Kidney epithelial cell (primary cell): ENCODE measurements at places on chromosomes 12 and 14.

DNA sequence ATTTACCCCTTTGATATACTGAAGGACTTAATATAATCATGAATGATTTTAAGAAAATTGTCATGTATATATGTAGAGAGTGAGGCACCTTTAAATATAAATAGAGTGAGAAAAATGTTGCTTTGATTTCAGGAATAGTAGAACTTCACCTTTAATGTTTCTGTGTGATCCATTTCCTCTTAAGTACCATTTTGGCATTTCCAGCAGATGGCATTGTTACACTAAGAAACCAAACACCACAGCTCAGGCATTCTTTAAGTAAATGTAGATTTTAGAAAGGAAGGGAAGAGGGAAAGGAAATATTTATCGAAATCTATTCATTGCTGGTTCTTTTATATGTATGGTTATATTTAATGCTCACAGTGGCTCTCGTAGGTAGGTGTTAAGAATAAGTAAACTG is 556.7 kb upstream of the FBXO33 start:
- peak; percentile 29 for DNase-seq

DNA sequence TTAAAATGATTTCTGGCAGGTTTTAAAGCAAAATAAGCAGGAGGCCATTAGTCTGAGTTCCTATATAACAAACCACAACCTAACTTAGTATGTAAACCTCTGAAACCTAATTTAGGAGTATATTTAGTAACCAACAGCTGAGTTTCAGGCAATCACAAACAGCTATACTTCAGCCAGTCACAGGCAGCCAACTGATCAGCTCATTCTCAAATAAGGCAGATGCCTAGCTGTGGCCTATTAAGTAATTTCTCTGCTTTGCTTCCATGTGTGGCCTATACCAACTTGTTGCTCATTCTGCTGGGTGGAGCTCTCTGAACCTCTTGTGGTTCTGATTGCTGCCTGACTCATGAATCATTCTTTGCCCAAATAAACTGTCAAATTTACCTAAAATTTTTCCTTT is 408.9 kb upstream of the FBXO33 start:
- DNase-seq: no peak

GRCh38 chr14:99210333-99210732 is 61.7 kb downstream of the BCL11B start:
- no peak for DNase-seq

- no peak for DNase-seq
Observed at GRCh38 chr14:103318750-103319419, 15.2 kb upstream of the EIF5 start.

DNA sequence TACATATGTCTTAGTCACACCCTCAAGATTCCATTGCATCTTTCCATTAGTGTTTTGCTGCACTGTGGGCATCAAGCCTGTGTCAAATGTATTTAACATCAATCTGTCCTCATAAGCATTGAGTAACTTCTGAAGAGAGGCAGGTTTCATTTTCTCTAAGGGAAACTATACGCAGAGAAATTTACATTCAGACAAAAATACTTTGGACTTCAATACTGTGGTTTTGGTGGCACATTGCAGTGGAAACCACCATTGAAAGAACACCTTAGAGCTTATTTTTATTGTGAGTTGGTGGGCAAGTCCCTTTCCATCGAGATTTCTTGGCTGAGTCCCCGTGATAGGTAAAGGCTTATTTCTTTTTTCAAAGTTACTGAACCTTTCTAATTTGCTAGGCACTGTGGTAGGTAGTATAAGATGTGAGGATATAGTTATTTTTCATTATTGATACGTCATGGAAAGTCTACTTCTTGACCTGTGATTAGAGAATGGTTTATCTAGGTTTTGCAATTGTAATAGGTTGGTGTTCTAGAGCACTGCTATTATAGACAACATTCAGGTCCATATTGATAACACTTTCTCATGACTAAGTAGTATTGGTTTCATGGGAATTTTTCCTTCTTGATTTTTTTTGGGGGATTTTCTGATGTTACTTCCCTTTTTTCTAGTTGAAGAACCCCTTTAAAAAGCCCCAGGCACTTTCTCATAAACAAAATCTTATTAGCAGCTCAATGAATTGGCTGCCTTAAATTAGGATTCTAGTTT is 81.9 kb downstream of the CFAP54 start:
- no peak for DNase-seq

DNA sequence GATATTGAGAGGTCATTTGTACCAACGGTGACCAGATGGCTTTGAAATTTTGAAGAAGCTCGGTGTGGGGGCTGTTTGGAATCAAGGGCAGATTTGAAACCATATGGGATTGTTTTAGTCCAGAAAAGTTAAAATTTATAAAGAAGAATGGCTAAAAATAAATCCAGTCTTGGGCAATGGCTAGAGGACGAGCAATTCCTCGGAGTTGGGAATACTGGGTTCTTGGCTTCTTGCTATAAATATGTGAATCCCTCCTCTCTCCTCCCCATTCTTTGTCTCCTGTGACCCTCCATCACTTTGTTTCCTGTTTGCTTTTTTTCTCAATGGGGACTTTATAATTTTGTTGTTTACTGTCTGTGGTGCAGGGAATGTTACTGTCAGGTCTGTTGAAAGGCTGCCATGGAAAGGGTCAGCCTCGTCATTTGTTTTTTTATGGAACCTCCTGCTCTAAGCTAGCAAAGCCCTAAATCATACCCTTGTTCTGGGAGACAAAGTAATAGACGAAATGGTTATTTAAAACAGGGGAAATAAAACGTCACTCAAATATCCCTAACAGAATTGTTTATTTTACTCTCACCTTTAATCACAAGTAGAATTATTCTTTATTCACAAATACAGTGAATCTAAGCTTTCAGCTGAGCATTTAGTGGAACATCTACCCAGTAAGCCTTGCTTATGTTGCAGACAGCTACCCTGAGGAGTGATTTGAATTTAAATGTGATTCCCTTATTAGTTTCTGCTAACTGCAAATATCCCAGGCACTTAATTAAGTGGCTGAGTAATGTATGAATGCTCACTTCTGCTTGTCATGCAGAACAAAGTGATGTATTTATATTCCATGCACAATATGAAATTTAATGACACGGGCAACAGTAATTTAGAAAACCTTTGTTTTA is 273.1 kb upstream of the NOVA1 start:
- no peak for DNase-seq

- DNase-seq: no peak
Observed at GRCh38 chr14:79464468-79464867, 746.8 kb downstream of the DIO2 start.

GRCh38 chr14:105192866-105193731 is 12.0 kb upstream of the NUDT14 start:
- no peak for DNase-seq

DNA sequence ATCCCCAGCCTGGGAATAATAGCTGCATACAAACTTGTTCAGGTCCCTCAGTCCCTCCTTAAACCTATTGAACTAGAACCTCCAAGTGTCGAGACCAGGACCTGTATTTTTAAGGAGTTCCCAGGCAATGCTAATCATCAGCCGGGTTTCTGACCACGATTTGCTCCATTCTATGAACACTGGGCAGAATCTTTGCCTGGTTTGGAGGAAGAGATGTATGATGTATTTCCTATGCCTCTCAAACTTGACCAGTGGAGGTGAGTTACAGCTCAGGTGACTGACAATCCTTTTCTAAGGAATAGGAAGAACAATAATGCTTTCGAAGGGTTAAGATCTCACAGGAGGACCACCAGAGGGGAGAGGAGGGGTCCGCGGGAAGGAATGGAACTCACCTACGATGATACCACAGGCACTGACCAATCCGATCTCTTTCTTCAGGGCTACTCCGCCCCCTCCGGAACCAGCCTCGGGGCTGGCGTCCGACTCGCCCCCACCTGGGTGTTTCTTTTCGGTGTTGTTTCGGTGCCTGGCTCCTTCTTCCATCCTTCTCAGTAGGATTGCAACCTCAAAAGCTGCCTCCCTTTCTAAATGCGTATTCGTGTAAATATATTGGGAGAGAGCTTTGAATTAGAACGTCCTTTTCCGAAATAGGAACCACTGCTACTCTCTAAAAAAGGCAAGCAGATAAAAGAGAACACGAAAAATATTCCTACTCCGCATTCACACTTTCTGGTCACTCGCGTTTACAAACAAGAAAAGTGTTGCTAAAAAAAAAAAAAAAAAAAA is 895 bp downstream of the SLC7A8 start:
- no peak for DNase-seq

DNA sequence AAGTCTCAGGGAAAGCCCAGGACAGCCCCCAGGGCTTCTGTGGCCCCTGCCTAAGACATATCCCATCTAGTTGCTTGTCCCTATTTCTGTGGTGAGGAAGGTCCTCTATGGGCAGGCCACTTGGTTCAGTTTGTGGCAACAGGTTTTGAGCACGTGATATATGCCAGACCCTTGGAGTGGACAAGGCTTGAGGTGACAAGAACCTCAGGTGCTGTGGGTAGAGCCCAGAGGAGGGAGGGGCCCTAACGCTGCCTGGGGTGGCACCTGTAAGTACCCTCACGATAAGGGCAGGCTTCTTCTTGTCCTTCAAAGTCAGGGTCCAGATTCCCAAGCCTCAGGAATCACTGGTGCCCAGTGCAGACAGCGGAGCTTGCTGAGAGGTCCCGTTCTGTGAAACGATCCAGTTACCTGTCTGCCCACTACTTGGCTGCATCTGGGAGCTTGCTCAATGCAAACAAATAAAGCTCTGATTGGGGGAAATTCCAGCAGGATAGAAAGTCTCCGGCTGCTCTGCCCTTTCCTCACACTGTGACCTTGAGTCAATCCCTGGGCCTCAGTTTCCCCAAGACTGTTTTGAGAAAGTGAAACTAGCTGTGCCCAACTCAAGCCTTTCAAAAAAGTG is 47.7 kb upstream of the FAM181A start:
- no peak for DNase-seq

GRCh38 chr12:112716099-112717093 is 75.2 kb upstream of the RPH3A start:
- DNase-seq: no peak

DNA sequence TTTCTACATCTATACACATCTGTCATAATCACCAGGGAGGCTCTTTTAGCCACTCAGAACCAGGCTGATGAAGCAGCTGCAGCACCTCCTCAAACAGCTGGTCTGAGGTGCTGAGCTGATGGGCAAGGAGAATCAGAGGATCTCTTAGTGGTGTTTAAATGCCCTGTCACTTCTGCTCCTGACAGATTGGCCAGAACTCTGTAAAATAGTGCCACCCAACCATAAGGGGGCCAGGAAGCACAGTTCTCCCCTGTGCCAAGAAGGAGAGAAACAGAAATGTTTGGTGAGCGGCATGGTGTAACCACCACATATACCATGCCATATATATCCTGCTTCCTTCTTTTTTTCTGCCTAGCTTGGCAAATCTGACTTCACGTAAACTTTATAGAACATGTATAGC is 12.8 kb downstream of the SOCS2 start:
- no peak for DNase-seq

DNA sequence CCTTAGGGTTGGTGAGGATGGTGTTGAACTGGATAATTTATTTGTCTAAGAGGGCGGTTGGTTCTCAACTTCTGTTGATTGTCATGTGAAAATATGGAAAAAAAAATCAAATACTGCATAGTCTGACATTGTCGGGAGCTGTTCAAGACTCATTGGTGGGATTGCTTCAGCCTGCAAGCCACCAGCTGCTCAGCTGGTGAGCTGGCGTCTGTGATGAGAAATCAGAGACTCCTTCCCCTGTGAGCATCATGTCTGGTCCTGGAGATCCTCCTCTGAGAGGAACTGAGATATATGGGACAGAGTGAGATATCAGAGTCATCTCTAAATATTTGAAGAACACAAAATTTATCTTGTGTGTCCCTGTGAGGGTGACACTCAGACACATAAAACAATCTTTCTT is 49.9 kb downstream of the TRIM9 start:
- no peak for DNase-seq

DNA sequence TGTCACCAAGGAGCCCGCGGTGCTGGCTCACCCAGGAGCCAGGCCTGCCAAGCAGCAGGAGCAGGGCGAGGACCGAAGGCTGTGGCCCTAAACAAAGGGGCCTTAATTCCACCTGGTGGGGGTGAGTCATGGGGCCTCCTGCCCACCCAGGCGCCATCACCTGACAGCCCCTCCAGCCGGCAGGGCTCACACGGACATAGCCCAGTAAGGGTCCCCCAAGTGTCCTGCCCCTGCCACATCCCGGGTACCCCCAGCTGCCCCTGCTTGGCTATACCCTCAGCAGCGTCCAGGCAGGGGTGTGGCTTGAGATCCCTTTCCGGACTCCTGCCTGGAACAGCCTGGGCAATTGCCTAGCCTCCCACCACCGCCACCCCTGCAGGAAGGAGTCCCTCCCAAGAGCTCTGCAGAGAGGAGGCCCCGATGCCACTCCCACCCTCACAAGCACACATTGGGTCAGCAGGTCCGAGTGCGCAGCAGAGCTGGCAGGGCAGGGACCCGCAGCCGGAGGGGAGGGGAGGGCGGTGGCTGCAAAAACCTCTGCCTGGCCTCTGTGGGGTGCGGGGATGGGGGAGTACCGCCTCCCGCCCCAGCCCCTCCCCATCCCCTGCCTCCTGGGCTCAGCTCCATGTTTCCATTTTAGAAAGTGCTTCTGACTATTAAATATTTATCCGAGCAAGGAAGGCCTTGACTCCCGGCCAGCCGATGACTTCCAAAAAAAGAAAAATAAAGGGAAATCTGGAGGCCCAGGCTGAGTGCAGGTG is 4.6 kb downstream of the AHNAK2 start:
- no peak for DNase-seq

- DNase-seq: no peak
Observed at GRCh38 chr14:34235643-34236300, 226.3 kb downstream of the SPTSSA start.

- no peak for DNase-seq
Observed at GRCh38 chr12:22573181-22573580, 28.8 kb upstream of the C2CD5 start.

- DNase-seq: no peak
Observed at GRCh38 chr12:24993793-24994192, 44.9 kb upstream of the BCAT1 start.

GRCh38 chr12:72493407-72493806 is 221.2 kb downstream of the TRHDE start:
- DNase-seq: no peak

GRCh38 chr14:95834496-95834895 is 42.1 kb upstream of the TUNAR start:
- no peak for DNase-seq

GRCh38 chr14:105275267-105275946 is 25.4 kb downstream of the BRF1 start:
- DNase-seq: no peak

DNA sequence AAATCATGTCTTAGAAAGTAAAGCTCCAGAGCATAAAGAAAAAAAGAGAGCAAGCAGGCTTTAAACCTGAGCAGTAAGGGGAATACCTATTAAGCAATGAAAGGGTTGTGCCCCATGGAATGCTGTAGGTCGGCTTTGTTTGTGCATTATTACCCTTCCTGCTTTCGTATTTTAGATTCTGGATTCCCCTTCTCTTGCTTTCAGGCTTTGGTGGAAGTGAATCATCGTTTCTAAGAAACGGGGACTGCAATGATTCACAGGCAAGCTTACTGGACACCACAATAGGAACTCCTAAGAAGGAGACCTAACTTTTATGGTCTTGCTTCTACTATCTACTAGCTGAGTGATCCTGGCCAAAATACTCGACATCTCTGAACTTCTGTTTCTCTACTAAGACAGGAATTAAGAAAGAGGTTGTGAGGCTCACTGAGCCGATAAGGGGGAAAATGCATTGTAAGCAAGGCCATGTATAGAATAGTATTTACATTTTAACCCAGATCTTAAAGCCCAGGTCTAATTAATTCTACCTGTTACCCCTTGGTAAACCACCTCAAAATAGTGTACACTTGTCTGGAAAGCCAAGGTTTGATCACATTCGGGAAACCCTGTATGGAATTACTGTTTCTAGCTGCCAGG is 1.2 kb upstream of the BMAL2 start:
- DNase-seq: peak; percentile 99

- DNase-seq: no peak
Observed at GRCh38 chr12:131137009-131137835, 183.5 kb downstream of the ADGRD1 start.
